ENCODE measurements at places on chromosomes 13 and 19. TPM values are rescaled to one million over a fixed set of nuclear protein-coding genes. Genes with fewer than 3 reads are reported as not detected.

The PCDH17 gene
- polyA plus RNA-seq = 0.13 TPM

The C19orf67 gene
- polyA plus RNA-seq = not detected

The APOC4 gene
- not detected for polyA plus RNA-seq

The RNF17 gene
- polyA plus RNA-seq = not detected

The EGLN2 gene
- polyA plus RNA-seq = 120 TPM

The MYPOP gene
- polyA plus RNA-seq = 4.9 TPM

GRCh38 chr13:67410645-67411044 is 180.5 kb upstream of the PCDH9 start:
- DNase-seq = no peak

DNA sequence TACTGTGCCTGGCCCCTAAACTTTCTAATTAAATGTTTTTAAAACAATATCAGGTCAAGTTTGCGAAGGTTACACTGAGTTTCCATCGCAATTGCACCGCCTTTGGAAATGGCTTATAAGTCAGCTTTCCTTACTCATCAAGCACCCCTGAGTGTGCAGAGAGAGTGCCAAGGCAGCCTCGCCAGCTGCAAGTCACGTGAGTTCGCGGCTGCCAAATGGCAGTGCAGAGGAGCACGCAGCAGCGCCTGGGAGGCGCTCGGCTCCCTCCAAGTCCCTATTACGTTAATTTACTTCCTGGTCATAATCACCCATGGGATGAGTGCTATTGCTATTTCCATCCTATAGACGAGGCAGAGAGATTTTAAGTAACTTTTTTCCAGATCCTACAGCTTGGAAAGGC is 319.6 kb downstream of the TEX29 start:
- DNase-seq = no peak

GRCh38 chr13:67408798-67409197 is 178.7 kb upstream of the PCDH9 start:
- DNase-seq = no peak

All from aorta (tissue), 5 donors.